ENCODE measurements at places on chromosomes 7 and 10.

DNA sequence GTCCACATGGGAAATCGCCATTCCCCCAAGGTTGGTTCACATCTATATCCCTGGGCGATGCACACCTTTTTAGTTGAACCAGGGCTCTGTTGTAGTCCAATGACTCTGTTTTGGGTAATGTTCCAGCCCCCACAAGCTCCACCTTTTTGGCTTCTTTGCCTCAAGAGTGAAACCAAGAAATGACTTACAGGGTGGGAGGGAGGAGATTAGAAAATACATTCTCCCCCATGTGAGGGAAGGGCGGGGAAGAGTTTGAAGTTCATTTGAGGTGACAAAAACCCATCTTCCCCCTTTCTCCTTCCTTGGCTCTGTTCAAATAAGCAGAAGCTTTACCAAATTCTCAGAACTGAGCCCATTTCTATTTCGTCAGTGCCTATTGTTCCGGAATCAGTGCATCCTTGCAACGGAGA is 82.8 kb downstream of the GATA3 start:
- DNase-seq: no peak

DNA sequence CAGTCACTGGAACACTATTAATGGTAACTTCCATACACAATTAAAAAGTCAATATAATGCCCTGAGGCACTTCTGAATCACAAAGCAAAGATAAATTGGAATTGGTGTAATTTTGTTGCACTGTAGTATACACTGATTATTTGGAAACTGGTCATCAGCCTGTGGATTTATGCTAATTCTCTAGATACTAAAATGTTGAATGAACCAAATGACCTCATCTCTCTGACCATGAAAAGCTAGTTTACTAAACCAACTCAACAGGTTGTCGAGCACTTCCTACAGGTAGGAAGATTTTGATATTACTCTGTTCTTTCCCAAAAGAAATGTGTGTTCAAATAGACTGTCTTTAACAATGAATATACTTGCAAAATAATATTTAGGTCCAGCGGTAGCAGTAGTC is 5.3 kb downstream of the NRP1 start:
- DNase-seq: no peak

DNA sequence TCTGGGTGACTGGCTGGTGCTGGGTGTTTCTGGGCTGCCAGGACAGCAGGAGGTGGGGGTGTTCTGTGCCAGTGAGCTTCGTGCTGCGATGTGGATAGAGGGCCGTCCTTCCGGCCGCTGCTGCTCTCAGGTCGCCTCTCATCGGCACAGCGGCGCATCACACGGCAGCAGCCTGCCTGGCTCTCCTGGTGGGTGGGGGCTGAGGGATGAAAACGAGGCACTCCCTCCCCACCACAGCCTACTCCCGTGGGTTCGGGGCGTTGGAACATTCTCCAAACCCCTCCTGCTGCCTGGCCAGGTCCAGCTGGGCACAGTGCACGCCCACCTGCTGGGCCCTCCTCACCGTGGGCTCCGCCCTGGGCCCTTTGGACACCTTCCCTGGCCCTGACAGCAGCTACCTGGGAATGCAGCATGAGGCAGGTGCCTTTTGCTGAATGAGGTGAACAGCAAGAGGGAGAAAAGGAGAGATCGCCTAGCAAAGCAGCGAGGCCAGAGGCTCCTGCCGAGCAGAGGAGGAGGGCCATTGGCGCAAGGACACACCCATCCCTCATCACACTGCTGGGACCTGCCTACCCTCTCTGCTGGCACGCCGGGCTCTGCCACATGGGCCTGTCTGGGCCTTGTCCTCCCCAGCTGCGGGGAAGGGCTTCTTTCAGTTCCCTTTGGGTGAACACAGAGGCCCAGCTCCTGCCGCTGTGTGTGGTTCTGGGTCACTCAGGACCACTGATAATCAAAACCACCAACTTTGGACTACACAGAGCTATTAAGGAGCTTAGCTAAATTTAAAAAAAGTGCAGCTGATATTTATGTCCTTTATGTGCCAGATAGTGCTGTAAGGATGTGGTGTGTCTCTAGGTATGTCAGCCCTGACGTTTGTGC is 33.4 kb downstream of the INPP5A start:
- no peak for DNase-seq

DNA sequence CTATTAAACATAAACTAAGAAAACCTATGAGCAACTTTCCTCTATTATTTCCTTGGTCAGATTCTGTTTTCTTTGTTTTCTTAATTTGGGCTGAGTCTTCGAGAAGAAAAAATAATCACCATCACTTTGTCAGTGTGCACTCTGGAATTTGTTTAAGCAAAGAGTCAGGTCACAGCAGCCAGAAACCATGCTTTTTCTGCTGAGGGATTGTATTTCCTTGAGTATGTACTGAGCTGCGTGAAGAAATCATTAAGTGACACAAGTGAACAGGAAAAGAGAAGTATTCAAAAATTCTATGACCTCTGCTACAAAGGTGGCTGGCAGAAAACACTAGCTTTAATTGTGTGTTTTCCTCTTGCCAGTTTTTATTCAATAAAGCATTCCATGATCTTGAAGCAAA is 249.6 kb downstream of the VTI1A start:
- no peak for DNase-seq

- peak; percentile 40 for DNase-seq
Measured at GRCh38 chr7:117005449-117005848, 52.1 kb downstream of the ST7 start.

DNA sequence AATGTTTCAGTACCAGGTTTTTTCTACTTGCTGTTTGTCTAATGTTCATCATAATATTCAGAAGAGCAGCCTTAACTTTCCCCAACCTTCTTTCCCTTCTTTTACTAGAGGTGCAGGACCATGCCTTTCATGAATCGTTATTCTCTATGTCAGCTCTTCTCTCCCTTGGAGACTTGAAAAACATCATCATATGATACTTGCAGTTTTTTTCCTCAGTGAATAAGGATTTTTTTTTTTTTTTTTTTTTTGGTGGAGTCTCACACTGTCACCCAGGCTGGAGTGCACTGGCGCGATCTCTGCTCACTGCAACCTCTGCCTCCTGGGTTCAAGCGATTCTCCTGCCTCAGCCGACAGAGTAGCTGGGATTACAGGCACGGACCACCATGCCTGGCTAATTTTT is 30.1 kb downstream of the SMNDC1 start:
- DNase-seq: no peak

DNA sequence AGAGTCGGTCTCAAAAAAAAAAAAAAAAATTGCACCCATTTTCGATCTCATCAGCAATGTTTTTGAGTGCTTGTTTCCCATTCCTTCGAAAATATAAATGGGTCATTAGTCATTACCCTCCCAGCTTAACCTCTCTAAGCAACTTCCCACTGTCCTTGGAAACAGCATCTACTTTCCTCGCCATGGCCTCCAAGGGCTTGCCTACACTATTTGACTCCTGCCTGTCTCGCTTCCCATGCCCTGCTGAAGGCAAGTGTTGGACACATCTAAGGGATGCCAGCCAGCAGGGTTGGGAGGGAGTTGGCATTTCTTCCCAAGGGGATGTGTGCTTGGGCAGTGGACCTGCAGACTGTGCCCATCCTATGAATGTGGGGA is 12.7 kb upstream of the RHBDD2 start:
- DNase-seq: no peak

- DNase-seq: peak; percentile 56
Measured at GRCh38 chr7:79620291-79620690, 166.8 kb upstream of the MAGI2 start.

DNA sequence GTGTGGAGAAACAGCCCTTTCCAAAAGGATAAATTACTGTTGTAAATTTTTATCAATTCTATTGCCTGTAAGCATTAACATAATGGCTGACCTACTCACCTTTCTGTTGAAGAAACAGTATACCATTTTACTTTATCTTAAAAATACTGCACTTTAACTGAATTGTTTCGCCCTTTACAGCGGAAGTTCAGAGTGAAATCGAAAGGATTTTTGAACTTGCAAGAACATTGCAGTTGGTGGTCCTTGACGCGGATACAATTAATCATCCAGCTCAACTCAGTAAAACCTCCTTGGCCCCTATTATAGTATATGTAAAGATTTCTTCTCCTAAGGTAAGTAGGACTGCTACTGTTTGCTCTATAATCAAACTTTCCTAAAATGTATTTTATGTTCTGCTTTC is 117.5 kb downstream of the NSUN6 start:
- DNase-seq: no peak

GRCh38 chr7:19958309-19958896 is 185.0 kb upstream of the TMEM196 start:
- DNase-seq: peak; percentile 94

DNA sequence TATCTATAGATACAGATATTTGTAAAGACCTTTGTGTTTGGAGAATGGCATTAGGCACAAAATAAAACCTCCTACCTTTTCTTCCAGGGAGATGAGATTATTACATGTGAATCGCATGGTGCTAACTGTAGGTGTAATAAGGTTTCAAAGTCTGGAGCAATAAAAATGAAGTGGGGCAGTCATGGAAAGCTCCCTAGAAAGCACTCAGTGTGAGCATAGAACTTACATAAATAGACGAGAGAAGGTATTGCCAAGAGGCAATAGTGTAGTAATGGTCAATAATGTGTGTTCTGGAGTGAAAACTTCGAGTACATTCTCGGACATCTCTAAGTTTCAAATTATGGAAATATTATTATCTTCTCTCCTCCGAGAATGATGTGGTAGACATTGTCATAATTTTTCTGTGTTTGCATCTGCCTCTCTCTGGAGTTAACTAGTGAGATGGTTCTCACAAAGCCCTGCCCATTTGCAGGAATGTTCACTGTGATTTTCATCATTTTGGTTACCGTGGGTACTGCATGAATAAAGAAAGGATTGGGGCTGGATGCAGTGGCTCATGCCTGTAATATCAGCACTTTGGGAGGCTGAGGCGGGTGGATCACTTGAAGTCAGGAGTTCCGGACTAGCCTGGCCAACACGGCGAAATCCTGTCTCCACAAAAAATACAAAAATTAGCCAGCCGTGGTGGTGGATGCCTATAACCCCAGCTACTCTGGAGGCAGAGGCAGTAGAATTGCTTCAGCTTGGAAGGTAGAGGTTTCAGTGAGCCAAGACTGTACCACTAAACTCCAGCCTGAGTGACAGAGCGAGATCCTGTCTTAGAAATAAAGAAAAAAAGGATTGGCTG is 10.6 kb downstream of the VIM start:
- peak; percentile 85 for DNase-seq

GRCh38 chr7:13262929-13263530 is 575.6 kb downstream of the ARL4A start:
- DNase-seq: peak; percentile 72

- DNase-seq: peak; percentile 33
Measured at GRCh38 chr10:13891128-13892000, 304.6 kb downstream of the PRPF18 start.

DNA sequence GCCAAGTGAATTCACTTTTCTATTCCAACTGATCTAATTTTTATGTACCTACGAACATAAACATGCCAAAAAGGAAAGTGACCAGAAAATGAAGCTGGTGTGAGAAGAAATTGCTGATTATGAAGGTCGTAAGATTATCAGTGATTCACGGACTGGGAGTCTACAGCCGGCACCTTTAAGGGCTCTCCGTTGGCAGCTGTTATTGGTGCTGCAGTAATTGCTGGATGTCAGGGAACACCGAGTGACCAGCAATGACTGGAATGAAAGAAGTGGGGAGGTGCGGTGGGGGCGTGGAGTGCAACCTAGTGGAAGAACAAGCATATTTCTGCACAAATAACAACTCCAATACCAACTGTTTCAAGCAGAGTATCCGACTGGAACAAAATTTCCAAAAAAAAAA is 109.8 kb upstream of the TARP start:
- no peak for DNase-seq
